ENCODE measurements at places on chromosomes 5 and 9.

DNA sequence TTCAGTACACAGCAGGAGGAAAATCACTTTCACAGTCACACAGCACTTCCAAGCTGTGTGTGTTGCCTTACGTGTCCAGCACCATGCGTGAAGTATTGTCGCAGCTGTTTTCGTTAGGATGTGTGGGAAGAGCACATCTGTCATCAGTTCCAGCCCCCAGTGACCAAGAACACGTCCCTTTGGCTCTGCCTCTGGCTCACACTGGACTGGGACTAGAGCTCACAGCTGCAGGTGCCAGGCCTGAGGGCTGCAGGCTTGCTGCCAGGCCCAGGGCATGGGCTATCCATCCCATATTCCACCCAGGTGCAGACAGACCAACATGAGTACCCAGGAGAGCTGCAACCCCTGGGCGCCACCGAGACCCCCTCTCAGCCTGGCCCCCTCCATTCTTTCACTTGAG is 60.5 kb upstream of the ANKRD33B start:
- no peak for DNase-seq

DNA sequence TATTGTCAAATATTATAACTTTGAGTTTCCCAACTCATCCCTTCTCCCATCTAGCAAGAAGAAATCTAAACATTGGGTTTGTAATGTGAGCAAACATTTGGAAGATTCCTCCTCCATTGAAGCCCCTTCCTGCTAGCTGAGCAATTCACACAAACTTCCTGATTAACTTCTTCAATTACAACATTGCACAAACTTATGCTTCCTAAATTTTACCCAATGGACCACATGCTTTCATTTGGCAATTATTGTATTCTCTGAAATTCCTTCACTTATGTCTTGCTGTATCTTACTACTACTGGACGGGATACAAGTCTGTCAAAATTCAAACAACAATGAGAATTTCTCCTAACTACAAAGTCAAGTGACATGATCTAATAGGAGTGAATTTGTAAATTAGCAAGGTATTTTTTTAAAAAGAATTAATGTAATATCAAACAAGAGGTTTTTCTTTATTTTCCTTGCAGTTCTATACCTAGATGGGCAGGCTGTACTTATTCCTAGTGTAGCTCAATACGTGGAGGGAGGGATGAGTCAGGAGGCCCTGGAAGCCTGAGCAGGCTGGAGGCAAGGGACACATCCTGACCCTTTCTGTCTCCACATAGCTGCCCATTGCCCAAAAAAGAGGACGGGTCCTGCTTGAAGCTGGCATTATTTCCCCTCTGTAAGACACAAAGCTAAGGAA is 11.8 kb upstream of the IFNW1 start:
- no peak for DNase-seq

DNA sequence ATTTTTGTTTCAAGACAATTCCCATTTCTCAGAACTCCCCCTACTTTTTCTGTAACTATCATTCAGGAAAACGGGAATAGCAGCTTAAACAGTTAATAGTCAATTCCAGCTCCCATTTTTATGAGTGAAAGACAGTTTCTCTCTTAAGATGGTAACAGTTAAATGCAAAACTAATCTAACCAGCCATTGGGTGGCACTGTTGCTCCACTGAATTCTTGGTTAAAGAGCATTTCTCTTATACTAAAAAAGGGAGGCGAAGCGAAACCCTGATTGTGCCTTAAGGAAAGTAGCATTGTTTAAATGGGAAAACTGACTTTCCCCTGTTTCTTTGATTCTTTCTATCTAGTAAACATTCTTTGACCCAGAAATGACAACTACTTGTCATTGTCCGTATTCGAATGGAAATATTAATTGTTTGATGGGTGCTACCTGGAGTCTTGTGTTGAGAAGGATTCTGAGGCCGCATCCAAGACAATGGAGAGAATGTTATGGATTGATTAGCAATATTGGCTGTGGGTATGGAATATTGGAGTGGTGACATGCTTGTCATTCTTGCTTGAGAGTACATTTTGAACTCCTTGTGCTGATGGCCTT is 507.8 kb downstream of the MAT2B start:
- peak; percentile 71 for DNase-seq

DNA sequence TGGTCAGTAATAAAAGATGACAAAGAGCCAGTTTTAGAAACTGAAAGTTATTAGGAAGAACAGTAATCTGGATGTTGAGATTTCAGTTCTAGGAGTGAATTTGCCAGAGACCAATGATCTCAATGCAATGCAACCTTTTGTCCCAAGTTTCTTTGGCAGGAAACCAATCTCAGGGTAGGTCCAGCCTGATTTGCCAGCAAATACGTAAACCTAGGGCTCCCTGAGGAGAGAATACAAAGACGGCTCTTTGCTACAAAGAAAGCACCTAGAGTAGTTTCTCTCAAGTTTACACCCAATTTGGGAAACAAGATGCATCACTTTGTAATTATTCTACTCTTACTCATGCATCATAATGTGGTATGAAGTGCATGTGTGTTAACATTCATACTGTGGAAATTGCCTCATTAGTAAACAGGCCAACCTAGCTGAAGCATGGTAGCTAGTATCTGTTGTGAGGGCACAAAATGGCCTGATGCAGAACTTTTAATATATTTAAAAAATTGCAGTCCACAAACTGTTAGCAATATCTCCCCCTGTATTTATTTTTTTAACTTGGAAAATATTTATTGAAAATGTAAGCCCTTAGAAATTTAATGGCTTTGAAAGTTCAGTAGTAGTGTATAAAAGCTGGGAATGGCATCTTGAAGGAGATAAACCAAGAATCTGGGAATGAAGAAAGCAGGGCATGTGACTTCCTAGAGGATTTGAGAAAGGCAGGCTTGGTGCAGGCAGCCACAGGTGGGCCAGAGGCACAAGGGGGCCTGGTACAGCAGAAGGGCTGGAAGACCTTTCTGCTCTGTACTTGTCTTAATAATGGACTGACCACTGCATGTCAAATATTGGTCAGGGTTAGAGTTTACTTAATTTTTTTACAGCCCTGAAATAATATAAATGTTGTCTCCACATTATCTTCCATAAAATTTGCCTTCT is 59.5 kb downstream of the MAST4 start:
- DNase-seq = no peak

DNA sequence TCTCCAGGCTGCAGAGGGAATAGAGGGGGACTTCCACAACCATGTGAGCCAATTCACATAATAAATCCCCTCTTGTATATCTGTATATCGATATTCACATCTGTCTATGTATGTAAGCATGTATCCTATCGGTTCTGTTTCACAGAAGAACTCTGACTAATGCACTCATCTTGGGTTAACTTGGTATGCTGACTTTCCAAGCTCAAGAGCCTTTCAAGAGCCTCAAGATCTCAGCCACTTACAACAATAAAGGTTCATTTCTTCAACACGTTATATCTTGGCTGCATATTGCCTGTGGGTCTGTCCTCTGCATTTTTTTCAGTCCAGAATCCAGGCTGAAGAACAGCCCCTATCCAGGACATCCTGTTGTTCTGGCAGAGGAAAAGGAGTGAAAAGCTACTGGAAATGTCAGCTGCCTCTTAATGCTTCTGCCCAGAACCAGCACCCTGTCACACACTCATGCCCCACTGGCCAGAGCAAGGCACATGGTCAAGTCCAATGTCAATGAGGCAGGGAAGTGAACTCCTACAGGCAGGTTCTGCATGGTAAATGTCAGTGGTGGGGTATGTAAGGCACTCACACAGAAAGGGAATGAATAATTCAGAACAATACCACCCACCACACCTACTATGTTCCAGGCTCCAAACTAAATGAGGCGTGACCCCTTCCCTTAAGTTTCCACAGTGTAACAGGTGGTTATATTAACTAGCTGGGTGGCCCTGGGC is 91.6 kb upstream of the ICE1 start:
- DNase-seq = no peak

DNA sequence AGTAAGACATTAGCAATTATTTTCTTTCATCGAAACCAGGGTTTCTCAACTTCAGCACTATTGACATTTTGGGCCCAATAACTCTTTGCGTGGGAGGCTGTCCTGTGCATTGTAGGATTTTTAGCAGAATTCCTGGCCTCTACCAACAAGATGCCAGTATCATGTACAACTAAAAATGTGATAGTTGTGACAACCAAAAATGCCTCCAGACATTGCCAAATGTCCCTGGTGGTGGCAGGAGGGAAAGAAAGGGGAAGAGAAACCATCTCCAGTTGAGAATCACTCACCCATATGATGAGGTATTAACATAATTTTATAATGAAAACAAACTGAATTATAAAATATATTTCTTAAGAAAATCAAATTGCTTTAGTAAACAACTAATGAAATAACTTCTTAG is 406.1 kb downstream of the RAB3C start:
- DNase-seq = no peak

- DNase-seq = no peak
Observed at GRCh38 chr9:133949486-133950061, 42.5 kb downstream of the VAV2 start.

DNA sequence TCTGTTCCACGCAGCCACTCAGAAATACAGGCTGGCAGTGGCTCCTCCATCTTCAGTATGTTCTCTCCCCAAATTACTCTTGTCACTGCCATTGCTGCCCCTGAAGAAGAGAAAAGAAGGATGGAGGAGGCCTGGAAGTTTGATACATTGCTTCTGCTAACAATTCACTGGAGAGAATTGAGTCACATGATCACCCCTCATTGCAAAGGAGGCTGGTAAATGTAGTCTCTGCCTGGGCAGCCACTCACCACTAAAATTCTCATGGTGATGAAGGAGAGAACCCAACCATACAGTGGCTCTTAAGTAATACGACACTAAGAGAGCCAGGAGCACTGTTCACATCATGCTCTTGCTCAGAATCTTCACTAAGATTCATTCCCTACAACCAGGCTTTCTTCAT is 112.0 kb downstream of the DOCK8 start:
- no peak for DNase-seq

Measured in femur (tissue), 1 donor.